Activated CD4-positive, alpha-beta T cell treated with anti-CD3 and anti-CD28 coated beads, Interleukin-2, amount 50 U/mL, for 48 hours (primary cell): ENCODE measurements at places on chromosomes 1 and 21.

- DNase-seq = no peak
Measured at GRCh38 chr1:47847763-47848162, 149.4 kb downstream of the TRABD2B start.

GRCh38 chr21:15445327-15445726, 284.5 kb upstream of the USP25 start:
- DNase-seq = no peak

GRCh38 chr1:89855413-89856123, 34.7 kb downstream of the LRRC8D start:
- DNase-seq = no peak

GRCh38 chr1:213329406-213330008, 278.5 kb downstream of the RPS6KC1 start:
- no peak for DNase-seq

DNA sequence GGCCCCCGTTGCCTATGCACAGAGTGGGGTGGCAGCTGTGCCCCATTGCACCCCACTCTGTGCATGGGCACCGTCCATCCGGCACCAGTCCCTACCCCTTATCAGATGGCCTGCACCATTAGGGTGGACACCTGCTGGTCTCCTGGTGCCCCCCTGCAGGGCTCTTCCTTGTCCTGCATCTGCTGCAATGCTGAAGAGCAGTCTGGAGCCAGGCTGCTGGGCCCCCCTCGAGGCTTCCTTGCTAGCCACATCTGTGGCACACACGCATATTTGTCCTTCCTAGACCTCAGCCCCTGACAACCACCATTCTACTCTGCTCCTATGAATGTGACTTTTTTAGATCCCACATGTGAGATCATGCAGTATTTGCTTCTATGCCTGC, 56.4 kb downstream of the COL18A1 start:
- DNase-seq = no peak

DNA sequence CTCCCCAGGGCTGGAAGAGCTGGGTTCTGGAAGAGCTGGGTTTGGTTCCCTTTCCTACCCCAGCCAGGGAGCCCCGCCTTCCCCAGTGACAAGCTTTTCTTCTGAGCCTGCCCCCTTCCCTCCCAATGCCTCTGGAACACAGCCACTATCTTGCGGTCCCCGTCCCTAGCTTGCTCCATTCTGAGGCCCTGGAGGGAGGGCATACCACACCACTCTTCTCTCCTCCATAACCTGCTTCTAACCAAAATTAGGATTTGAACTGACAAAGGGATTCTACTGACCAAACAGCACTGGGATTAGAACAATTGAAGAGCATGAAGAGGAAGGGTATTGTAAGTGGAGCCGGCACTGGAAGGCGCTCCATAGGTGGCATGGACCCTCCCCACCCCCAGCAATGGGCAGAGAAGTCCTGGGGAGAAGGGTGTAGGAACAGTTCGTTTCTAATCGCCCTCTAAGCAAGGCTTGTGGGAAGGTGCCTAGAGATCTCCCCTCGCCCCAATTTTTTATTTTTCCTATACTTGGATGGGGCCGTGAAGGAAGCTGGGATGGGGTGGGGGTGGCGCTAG, 690 bp downstream of the C1orf216 start:
- peak; percentile 15 for DNase-seq

DNA sequence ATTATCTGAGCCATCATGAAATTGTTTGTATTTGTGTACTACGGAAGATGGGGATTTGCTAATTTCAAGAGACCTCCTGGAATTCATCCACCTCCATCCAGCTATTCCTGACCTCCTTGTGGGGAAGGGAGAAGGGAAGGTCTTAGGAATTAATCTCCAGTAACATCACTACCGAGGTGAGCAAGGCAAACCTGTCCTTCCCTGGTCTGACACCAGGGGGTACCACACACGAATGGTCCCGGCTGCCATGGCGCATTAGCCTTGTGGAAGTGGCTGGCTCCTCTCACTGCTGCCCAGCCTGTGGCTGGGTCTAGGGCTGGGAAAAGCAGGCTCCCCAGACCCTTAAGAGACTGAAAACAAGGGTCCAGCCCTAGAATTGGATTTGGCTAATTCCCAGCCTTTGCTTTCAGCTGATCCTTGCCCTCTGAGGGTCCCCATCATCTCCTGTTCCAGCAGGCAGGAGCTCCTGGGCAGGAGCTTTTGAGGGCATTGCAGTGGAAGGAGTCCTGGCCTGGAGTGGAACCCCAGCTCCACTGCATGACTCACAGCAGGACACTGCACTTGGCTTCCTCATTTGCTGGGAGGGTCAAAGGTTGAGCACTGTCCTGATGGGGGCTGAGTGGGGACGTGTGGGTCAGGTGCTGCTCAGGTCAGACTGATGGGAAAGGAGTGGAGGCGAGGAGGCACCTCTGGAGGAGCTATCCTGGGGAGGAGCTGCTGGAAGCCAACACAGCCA, 34.8 kb downstream of the RIMS3 start:
- DNase-seq = peak; percentile 54

DNA sequence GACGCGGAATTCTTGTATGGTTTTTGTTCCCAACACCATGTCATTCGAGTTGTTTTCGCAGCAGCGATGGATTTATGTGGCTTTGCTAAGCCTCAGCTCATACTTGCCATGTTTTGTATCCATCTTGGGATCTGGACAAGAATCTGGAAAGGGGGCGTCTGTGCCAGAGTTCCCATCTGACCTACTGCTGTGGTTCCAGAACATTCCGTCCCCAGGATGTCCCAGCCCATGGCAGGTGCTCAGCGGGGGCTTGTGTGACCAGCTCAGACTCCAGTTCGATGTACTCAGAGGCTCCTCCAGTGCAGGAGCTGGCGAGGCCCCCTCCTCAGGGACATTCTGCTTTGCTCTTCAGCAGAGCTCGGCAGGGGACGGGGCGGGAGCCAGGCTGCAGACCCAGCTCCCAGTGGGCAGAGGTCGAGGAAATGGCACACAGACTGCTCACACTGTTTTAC, 24.0 kb upstream of the ADARB1 start:
- no peak for DNase-seq
